ENCODE measurements at places on chromosomes 16 and 17.

- DNase-seq: no peak
Measured at GRCh38 chr16:85363881-85364280, 249.2 kb upstream of the GSE1 start.

GRCh38 chr16:11133344-11133943 lies 122.6 kb downstream of the SOCS1 start:
- DNase-seq: no peak

DNA sequence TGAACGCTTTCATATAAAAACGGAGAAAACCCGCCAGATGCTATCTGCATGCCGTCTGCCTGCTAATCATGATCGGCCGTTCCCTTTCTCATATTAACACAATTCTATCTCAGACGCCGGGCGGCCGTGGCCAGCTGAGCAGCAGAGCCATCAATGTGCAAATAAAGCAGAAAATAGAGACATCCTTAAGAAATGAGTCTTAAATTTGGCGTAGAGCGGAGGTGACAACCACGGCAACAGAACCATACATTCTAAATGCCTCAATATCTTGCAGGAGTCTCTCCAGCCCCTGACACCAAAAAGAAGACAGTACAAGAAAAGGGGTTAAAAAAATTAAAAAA lies 2.7 kb upstream of the IRX5 start:
- no peak for DNase-seq

GRCh38 chr17:5877948-5878347 lies 192.2 kb upstream of the WSCD1 start:
- peak; percentile 81 for DNase-seq

DNA sequence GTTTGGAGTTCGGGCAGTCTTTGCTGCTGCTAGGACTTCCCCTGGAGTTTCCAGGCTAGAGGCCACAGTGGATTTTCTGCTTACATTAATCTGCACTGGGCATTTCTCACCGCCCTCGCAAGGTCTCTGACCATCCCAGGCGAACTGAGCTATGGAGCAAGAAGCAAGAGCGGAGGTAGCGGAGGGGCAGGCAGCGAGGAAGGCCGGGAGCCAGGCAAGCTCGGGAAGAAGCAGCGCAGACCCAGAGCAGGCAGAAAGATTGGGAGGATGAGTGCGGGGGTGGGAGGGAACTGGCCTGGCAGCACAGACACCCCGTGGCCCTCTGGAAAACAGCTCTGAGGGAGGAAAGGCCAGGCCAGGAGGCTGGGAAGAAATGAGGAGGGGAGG lies 3.8 kb downstream of the COTL1 start:
- no peak for DNase-seq

GRCh38 chr17:48102798-48103715 lies 1.8 kb upstream of the CBX1 start:
- no peak for DNase-seq

DNA sequence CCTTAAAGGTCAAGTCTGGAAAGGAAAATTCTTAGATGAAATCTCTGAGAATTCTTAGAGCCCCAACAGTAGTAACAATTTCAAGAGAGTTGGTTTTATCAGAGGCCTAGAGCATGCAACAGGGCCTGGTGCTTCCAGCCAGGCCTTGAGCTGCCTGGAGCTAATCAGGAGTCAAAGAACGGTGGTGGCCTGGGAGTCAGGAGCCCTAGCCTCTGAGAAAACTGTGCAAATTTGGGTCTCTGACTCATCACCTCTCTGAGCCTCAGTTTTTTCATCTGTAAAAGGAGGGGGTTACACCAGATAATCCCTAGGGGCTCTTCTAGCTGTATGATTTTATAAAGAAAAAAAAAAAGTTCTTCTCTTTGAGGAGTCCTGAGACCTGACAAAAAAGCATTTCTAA lies 227.3 kb upstream of the RPL38 start:
- DNase-seq: no peak

DNA sequence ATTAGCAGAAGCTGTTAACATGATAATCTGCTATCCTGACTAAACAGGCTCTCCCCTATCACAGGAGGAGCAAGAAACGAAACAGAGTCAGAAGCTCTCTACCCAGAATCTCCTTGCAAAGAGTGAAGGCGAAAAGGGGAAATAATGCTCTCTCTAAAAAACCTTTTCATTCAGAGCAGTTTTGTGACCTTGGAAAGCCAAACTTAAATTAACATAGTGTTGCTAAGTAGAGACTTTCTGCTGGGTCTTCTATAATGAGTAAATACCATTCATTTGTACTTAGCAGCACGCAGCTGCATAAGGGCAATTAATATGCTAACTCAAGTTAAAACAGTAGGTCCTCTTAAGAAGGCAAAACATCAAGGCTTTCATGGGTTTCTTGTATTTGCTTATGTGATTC lies 101.7 kb upstream of the GPR139 start:
- no peak for DNase-seq

DNA sequence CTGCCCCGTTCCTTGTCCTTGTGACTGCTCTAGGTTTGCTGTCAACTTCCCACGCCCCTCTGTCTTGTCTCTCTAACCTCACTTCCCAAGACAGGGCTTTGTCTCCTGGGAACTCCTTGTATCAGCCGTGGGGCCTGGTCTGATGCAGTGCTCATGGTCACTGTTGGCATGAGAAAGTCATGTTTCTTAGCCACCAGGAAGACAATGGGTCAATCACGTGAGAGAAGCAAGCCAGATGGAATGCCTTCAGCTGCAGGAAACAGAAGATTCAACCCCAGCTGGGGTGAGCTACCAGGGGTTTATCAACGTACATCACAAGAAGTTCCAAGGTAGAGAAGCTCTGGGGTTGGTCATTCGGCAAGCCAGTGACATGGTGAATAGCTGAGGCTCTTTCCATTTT lies 116.6 kb downstream of the IRF8 start:
- DNase-seq: no peak

GRCh38 chr17:29565643-29566472 lies 979 bp downstream of the ABHD15 start:
- no peak for DNase-seq

GRCh38 chr17:58577696-58578095 lies 63.3 kb upstream of the MTMR4 start:
- DNase-seq: peak; percentile 44

GRCh38 chr17:66185862-66186261 lies 6.1 kb downstream of the CEP112 start:
- DNase-seq: no peak

DNA sequence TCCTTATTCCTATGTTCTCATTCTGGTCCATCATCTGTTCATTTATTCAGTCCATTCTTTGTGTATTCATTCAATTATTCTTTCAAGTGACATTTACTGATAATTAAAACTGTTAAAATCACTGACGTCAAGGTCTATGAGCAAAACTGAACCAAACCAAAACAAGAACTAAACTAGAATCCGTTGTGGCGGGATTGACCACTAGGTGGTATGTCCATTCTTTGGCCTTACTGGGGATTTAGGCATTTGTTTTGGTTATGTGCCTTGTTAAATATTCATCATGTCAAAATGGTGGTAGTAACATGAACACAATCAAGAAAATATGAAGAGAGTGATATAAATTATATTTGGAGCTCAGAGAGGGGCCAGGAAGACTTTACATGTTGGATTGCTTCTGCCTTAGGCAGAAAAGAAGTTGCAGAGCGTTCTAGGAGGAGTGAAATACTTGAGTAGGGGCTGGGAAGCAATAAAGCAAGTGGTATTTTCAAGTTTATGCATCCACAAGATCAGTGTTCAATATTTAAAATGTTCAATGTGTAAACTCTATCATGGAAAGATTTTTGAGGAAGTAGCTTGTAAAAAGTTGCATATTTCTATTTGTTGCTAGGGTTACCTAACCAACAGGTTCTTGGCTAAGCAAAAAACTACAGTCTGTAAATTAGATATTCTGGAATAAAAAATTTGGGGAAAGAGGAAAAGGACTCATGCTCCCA lies 129.0 kb downstream of the CDH13 start:
- no peak for DNase-seq

- peak; percentile 55 for DNase-seq
Measured at GRCh38 chr17:80785477-80786178, 206.0 kb upstream of the CHMP6 start.

DNA sequence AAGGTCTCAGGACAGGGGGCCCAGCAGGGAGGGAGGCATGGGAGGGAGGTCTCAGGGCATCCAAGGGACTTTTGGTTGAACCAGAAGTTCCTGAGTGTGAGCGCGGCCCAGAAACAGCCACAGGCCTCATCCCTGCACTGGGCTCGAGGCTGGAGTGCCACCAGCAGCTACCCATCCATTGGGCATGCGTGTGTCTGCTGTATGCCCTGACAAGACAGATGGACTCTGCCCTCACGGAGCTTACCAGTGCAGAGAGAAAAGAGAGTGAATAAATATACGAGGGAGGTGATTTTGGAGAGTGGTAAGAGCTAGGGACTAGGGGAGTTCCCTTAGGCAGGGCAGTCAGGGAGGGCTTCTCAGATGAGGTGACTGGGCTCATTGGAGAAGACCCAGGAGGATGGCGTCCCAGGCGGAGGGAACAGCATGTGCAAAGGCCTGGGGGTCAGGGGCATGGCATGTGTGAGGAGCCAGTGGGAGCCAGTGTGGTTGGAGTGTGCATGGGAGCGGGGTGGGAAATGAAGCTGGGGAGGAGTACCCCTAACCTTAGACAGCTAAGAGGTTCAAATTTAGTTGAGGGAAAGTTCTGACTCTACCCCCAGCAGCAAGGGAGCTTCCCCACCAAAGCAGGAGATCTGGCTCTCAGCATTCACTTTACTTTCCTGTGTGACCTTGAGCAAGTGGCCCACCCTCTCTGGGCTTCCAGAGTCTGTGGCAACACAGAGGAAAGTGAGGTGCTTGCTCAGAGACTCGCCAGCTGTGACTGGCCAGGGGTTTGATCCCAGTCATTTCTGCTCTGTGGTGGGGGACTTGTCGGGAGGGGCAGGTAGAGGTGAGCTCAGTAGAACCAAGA lies 74.7 kb downstream of the SREBF1 start:
- no peak for DNase-seq

DNA sequence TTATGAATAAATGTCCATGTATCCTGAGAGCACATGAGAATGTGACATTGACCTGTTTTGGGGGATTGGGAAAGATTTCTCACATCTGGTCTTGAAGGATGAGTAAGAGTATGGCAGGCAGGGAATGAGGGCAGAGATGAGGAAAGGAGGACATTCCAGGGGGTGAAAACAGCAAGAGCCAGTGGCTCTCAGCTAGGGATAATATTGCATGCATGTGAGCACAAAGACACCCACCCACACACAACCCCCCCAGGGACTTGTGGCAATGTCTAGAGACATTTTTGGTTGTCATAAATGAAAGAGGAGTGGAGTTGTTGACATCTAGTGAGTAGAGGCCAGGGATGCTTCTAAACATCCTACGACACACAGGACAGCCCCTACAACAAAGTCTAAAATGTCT lies 6.0 kb downstream of the MYO1D start:
- DNase-seq: no peak

GRCh38 chr17:17738901-17739300 lies 57.6 kb downstream of the RAI1 start:
- DNase-seq: no peak

GRCh38 chr17:70955441-70955840 lies 786.1 kb downstream of the KCNJ2 start:
- no peak for DNase-seq

DNA sequence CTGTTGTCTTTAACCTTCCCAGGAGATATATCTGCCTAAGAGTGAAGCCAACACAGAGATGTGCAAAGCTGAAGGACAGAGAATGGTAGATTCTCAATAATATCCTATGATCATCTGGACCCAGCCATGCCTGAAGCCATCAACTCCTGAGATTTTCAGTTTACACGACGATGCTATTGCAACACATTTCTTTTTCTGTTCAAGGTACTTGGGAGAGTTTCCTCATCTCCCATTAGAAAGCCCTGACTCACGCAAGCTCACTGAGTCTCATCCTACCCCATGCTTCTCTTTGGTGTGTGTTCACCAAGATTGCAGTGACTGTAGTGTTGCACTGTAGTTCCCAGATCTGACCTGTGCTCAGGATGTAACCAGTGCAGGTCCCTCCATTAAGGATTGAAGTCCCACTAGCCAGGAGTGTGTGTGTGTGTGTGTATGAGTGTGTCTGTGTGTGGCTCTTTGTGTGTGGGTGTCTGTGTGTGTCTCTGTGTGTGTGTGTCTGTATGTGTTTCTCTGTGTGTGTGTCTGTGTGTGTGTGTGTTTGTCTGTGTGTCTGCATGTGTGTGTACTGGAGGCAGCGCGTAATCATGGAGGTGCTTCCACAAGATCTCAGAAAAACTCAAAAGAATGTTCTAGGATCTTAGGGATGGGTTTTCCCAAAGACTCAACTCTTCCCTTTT lies 15.5 kb downstream of the CES1 start:
- DNase-seq: no peak

DNA sequence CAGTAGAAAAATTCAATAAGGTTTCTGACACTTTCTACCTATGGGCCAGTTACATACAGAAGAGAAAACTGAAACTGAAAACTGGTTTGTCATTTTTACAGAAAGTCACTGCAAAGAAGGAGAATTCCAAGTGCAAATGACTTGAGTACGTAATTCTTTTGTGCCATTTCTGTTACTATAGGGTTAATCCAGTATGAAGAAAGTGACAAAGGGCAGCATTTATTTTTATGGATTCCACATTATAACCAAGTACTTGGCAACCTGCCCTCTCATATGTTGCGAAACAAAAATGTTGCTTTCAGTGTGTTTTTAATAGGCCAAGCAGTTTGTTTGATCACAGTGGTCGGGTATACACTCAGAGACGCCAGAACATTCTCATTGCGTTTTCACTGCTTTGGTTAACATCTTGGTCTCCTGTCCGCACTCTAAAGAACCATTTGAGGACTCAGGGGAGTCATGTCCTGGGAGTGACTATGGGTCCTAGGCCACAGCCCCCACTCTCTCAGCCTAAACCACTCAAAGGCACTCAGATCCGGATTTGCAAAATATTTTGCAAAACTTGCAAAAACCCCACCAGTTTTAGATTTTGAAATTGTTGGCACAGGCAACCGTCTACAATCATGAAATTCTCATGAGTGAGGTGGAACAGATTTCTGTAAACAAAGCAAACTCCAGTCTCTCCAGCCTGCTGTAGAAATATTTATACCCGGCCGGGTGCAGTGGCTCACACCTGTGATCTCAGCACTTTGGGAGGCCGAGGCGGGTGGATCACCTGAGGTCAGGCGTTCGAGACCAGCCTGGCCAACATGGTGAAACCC lies 15.4 kb upstream of the HELZ start:
- no peak for DNase-seq

- no peak for DNase-seq
Measured at GRCh38 chr16:78258375-78259065, 159.1 kb downstream of the WWOX start.

DNA sequence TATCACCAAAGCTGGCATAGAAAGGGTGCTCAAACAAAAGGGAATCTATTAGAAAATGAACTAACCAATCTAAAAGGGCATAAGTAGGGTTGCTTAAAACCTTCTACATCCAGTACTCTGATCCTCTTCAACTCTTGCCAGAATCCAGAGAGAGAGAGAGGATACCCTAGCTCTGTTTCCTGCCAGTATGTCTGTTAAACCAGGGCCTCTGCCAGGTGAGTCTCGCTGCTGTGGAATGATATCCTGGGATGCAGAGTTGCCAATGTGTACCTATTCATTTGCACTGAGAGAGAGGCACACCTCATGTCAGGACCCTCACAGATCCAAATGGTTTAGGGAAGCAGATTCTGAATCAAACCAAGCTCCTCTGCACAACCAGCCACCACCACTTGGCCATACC lies 79.8 kb upstream of the DYNLRB2 start:
- no peak for DNase-seq

- DNase-seq: peak; percentile 26
Measured at GRCh38 chr17:59493867-59494266, 71.5 kb upstream of the DHX40 start.

Measured in occipital lobe (tissue), 3 donors.